ENCODE measurements at places on chromosomes 11 and 22.

GRCh38 chr22:20429254-20430100, 8.1 kb downstream of the SCARF2 start:
- DNase-seq, result peak; percentile 79

DNA sequence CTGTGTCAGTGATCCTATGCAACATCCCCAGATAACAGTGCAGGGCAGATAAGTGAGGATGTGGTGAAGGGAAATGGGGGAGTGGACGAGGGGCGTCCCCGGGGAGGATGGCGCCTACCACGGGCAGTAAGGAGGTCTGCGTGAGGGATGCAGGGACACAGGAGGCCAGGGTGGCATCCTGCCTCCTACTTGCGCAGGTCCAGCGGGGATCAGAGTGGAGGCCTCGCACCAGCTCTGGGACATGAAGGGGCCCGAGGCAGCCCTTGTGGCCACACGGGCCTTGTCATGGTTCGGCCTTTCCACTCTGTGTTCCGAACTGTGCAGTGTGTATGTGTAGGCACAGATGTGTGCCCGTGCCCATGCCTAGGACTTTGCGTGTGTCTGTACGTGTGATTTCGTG, 1227.5 kb downstream of the BRD1 start:
- no peak for DNase-seq

- DNase-seq, result no peak
Measured at GRCh38 chr11:83401506-83402225, 115.5 kb upstream of the CCDC90B start.

DNA sequence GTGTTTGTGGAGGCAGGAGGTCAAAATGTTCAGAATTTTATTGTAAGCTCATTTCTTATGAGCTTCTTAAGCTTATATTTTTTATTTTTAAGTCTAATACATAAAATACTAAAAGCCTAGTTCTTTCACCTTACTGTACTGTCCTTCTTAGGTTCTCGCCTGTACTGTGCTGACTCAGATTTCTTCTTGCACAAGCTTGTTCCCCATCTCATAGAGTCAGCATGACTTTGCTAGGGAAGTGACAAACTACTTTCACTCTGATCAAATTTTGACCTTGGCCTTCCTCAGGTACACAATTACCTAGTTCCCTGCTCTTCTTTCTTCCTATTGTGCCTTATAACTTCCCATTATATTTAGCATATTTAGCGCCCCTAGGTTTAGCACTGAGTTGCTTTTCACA, 81.5 kb downstream of the STK33 start:
- no peak for DNase-seq

DNA sequence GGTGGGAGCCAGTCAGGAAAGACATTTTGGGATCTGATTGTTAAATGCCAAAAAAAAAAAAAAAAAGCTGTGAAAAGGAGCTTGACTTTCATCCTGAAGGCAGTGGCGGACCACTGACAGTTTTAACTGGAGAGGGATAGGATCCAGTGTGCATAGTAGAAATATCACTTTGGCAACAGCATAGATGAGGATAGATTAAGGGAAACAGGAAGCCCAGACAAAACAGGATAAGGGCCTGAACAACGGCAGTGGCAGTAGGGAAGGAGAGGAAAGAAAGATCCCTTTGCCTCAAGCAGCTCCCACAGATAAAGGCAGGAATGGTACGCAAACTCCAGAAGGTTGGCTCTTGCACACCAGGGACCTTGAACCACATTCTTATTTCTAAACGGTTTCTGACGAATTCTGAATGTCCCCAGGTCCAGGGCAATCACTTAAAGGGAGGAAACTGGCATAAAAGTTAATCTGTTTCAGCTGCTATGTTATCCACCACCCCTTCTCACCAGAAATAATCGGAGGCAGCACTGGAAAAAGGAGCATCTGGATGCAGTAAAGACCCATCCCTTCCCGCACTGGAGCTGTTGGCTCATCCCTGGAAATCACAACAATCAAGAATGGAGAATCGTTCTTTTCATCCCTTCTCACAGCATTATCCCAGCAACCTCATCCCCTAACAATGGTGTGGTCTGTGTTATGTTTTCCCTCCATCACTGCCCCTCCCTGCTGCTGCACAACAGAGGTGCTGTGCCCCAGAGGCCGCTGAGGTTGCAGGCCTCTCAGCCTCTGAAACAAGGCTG, 99.1 kb downstream of the GAB2 start:
- no peak for DNase-seq

Measured in stimulated activated CD4-positive, alpha-beta T cell treated with anti-CD3 and anti-CD28 coated beads, Interleukin-1b, Interleukin-23, amount 100 ng/mL, for 4 hours (primary cell).